NCI-H2107 (cell line): ENCODE measurements at places on chromosomes 3 and 15.

GRCh38 chr3:168051531-168052471 lies 43.9 kb downstream of the GOLIM4 start:
- DNase-seq = no peak

DNA sequence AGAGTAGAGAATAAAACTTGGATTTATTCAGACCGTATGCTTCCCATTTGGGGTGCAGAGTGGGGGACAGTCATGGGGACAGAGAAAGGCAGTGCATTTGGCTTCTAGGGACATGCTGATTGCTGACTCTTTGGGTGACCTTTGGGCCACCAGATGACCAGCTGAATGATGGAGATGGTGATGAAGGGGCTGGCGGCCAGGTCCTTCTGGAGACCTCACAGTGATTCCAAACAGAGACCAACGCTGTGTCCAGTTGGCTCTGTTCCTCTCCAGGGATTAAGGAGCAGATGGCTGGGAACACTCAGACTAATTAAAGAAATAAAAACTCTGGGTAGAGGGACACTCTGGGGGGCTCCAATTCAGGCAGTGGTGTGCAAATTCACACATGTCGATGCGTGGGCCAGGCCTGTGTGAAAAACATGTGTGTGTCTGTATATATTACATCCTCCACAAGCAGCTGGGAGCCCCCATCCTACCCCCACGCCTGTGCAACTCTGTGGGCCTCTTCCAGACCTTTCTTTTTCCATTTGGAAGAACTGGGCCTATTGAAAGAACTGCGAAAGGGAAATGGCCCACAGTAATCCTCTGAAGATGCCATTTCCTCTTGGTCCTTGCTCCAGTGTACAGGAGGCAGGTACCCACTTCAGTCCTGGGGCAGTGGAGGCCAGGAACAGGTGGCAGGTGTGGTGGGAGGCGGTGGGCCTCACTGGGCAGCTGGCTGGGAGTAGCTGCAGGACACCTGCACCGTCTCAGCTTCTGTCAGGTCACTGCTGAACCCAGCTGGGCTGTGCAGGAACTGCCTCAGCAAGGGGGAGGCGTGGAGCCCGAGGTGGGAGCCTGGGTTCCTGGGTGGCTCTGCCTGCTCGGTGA lies 8.9 kb downstream of the XIRP1 start:
- DNase-seq = no peak

- DNase-seq = no peak
These were observed 635.1 kb upstream of the ZNF385D start for GRCh38 chr3:22386107-22386506.

GRCh38 chr3:186149319-186149960 lies 40.6 kb upstream of the ETV5 start:
- no peak for DNase-seq

- DNase-seq = no peak
These were observed 364 bp upstream of the CADPS start for GRCh38 chr3:62875558-62876002.

DNA sequence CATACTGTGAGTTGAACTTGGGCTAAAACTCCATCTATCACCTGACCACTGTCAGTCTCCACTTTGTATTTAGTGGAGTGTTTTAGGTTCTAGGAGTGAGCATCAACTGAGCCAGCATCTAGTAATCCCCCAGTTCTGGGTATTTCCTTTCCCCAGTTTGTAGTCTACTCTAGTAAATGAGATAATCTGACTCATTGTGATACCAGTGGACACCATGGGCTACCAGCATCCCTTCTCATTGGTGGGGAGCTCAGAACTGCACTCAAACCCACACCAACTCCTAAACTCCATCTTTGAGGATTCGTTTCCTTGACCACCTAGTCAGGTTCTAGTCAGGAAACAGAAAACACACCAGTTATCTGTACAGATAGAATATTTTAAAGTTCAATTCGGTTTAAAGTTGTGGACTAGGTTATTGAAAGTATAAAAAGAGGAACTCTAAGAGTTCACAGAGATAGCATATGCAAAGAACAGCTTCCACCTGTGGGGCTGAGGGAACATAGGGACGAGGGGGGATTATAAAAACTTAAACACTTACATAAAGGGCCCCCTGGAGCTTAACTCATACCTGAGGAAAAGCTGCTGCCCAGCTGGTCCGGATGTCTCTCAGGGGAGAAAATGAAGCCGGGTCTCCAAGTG lies 36.0 kb downstream of the LEO1 start:
- no peak for DNase-seq

DNA sequence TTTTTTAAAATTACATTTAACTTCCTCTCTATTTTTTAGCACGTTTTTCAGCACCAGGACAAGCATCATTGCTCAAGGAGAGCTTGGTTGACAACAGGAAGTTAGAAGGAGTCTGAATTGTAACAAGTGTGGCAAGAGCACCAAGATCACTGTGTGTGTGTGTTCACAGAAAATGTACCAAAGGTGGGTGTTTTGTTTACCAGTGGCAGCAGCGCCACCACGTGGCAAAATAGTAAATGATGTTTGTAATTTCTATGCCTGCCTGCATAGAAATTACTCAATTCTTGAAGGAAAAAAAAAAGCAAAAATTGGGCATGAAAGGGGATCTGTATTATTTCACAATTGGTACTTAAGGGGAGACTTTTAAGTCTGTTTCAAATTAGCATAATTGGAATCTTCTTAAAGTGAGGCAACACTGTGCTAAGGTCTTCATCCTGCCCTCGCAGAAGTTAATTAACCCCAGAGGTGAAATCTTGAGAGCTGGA lies 7.4 kb upstream of the U2SURP start:
- DNase-seq = peak; percentile 57

- no peak for DNase-seq
These were observed 1.5 kb downstream of the POLR2M start for GRCh38 chr15:57708047-57708446.

DNA sequence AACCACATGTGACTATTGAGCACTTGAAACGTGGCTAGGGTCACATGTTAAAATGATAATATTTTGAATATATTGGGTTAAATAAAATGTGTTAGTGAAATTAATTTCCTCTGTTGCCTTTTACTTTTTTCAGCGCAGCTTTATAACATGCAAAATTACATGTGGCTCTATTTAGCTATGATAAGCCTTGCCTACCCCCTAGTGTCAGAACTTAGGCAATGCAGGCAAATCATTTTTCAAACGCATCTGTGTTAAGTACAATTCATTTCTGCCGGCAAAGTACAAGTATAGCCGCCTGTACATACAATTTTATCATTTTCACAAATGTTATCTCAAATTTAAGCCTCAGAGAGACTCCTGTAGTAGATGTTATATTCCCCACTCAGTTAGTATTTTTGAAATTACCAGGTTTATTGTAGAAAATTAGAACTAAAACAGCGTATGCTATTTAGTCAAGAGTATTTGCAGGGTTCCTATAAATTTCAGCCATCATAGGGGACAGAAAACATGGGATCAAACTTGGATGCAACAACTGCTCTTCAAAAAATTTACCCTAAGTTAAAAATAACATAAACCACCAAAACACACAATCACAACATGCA lies 56.1 kb downstream of the TAFA4 start:
- no peak for DNase-seq

- DNase-seq = no peak
These were observed 40.2 kb downstream of the CMTM8 start for GRCh38 chr3:32278714-32279113.

- DNase-seq = no peak
These were observed 524.9 kb downstream of the RBMS3 start for GRCh38 chr3:29805757-29806156.

DNA sequence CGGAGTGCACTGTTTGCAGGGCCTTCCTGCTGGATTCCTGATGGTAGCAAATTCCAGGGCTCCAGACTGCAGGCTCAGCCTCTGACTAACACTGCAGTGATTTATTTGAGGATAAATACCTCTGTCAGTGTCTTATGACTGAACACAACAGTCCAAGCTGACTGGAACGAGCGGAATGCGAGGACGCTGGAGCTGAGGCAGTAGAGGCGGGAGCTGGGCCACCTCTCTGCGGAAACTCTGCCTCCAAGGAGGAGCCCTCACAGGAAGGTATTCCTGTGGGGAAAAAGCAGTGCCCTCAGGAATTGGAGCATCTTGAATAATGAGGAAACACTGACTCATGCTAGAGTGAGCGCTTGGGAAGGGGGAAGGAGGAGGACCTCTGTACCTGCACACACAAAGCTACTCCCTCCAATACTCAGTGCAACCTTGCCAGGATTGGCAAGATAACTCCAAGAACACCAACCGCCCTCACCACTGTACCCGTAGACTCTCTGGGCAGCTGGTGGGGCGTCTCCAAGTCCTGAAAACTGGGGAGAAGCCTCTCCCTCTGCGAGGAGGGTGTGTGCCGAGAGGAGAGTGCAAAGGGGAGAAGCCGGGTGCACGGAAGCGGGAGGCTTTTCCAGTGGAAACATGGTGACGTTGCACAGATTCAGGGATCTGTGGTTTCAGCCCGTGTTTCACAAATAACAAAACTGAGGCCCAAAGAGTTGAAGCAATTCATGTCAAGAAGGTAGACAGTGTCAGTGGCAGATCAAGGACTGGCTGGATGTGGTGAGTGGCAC lies 43.0 kb downstream of the VGLL4 start:
- DNase-seq = no peak

GRCh38 chr3:23806534-23807423 lies 1.0 kb downstream of the UBE2E1 start:
- peak; percentile 35 for DNase-seq

- peak; percentile 40 for DNase-seq
These were observed 625.9 kb downstream of the NLGN1 start for GRCh38 chr3:174023421-174023820.

DNA sequence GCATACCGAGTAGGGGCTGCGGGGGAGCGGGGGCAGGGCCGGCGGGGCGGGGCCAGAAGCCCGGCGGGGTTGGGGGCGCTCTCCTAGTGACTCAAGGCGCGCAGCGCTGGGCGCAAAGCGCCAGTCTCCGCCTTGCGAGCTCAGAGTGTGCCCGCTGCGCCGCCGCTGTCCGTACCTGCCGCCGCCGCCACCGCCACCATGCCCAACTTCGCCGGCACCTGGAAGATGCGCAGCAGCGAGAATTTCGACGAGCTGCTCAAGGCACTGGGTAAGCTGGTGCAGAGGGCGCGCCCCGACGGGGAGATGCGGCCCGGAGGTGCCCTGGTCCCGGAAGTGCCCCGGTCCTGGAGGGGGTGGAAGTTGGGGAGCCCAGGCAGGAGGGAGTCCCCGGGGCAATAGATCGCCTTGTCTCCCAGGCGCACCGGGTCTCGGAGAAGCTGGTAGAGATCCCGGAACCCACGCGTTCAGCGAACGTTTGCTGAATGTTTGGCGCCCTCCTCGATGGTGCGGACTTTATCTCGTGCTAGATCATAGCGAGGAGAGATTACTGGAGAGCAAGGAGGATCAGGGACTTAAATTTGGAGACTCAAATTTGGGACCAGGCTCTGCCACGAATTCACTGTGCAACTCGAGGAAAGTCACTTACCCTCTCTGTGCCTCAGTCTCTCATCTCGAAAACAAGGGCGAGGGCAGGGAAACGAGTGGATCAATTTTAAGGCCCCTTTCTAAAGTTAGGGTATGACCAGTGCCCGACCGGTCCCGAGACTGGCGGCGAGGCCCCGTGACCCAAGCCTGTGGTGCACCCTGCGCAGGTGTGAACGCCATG lies at the start of gene CRABP1:
Gene CRABP1 (plus strand): TSS at position 123 of the 826 bp plus-strand sequence. CDS start 76 bp downstream, at position 199.
- no peak for DNase-seq

GRCh38 chr15:29680465-29681165 lies 141.7 kb downstream of the TJP1 start:
- DNase-seq = no peak
